ENCODE measurements at places on chromosomes 5 and 9.
A peak's percentile ranks its signal among the peaks of the same experiment; 100 is the strongest.

- no peak for DNase-seq
These were observed 347.5 kb downstream of the SLCO4C1 start for GRCh38 chr5:101948615-101949014.

DNA sequence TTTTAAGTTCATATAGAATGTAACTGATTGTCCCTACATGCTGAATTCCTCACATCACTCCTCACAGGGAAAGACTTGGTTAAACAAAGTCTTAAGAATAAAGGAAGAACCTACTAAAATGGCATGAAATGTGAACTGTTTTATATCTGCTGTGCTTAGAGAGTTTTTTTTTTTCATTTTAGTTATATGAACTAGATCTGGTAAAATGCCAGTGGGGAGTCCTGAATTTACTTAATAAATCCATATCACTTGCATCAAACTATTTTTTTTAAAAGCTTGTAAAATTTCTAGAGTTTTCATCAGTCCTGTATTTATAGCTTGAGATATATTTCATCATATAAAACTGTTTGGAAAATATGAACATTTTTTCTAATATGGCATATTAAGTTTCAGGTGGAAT lies 1528.6 kb downstream of the EFNA5 start:
- DNase-seq = no peak

- no peak for DNase-seq
These were observed 32.5 kb upstream of the TIFAB start for GRCh38 chr5:135484674-135485086.

GRCh38 chr5:144844086-144844485 lies 673.4 kb downstream of the KCTD16 start:
- DNase-seq = no peak

DNA sequence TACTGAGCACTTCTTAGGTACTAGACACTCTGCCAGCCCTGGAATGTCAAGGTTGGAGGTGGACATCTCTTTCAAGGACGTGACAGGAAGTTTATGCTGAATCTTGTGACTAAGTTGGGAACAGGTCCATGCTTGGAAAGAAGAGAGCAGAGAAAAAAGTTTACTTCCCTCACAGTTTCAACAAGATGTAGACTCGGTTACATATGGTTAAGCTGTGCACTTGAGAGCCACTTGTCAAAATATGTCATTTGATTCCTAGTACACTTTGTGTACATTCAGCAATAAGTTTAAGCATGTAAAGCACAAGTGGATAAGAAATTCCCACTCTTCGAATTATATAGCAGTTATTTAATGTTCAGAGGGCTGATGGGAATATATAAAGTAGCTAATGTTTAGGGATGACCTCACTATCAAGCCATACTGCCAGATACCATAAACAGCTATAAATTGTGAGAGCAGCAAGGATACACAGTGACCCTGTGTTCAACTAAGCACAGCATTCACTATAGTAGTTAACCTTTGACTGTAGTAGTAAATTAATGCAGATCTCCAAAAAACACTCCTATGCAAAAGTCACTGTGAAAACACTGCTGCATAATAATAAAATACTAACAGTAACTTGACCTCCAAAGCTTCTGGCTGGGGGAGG lies 1944.6 kb upstream of the WWC1 start:
- DNase-seq = no peak

DNA sequence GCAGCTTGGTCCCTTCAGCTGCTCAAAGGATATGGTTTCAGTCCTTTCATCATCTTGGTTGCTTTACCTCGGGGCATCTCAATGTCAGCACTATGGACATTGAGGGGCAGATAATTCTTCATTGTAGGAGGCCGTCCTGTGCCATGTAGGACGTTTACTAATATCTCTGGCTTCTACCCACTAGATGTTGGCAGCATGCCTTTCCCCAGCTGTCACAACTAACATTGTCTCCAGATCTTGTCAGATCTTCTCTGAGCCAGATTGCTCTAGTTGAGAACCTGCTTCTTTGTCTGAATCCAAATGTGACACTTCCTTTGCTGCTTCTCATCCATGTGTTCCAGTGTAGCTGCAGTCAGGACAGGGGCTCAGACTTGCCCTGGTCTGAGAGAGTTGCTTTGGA lies 10.3 kb downstream of the PTPA start:
- no peak for DNase-seq

DNA sequence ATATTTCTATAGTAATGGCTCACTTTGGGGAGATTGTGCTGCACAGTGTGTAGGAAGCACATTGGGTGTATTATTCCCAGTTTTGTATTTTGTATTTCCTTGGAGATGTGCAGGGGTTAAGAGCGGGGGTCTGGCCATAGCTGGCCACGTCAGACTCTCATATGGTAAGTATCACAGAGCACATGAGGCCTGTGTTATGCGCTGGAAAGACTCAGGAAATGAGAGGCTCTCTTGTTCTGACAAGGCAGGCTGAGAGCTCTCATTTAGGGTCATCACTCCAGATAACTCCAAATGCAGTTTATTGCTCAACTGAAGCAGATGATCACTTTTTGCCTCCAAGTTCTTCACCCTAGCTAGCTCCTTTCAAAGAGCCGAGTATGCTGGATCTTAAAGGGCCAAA lies 205.7 kb downstream of the NTRK2 start:
- DNase-seq = no peak

- no peak for DNase-seq
These were observed 37.8 kb downstream of the NEURL1B start for GRCh38 chr5:172678902-172679301.

GRCh38 chr9:124629600-124629999 lies 122.4 kb upstream of the NR5A1 start:
- no peak for DNase-seq

- no peak for DNase-seq
These were observed 68.7 kb downstream of the LNPEP start for GRCh38 chr5:97004423-97005060.

DNA sequence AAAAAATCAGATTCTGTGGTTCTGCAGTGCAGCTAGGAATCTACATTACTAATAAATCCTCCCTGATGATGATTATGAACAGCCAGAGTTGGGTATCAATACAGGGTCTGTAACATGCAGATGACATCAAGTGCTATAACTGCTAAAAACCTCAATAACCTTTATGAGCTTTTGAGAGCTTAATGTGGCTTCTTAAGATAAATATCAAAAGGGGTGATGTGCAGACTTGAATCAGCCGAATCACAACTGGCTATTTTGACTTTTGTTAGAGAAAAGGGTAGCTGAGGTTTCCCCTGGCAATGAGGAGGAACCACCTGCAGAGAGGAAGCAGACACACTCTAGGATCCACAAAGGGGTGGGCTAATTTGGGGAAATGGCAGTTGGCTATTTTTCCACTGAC lies 30.2 kb downstream of the CAPSL start:
- no peak for DNase-seq

GRCh38 chr5:174187001-174187400 lies 141.5 kb downstream of the NSG2 start:
- no peak for DNase-seq

DNA sequence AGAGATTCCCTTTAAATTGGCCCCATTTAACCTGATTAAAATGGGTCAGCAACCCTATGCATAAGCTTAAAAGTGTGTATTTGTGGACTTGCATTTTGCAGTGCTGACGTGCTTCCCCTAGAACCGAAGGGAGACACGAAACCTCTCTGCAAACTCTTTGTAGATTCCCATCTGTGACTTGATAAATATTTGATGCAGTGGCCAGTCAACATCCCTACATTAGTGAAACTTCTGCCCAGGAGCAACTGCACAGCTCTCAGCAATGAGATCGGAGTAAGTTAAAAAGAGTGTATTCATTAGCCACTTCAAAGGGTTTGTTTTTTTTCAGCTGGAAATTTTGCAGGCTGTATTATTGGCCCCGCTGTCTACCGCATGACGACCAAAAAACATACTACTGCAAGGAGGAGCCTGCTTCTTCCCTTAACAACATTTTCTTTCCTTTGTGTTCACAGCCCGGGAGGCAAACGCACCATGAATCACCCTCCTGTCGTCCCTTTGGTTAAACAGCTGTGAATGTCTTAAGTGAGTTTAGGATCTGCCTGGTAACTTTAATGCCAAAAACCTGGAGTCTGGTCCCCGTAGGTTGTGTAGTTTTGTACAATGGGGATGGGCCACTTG lies 38.0 kb upstream of the TCERG1 start:
- DNase-seq = no peak

DNA sequence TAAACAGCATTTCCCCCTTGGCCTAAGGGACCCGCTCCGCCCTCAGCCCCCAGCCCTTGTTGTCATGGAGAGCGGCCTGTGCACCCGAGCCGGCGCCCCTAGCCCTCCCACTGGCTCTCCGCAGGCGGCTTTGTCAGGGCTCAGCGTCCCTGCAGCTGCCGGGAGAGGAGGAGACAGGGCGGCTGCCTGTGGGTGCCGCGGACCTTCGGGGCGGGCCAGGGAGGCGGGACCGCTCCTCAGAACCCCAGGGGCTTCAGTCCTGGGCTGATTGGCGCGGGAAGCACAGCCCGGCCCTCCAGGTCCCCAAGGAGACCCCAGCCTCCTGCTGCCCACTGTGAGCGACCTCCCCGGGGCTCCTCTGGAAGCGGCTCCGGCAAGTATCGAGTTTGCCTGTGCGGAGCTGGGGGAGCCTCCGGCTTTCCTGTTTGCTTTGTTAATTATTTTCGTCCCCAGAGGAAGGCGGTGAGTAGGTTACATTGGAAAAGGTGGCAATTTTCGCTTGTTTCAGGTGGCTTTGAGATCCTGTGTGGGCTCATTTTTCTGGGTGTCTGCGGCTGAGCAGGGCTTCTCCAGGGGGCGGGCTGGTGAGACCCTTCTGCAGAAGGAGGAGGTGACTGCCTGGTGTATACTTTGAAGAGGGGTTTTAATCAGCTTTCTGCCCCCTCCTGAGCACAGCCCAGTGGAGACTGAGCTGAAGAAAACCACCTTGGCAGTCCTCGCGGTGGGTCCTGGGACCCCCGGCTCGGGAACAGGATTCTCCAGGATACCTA lies at the start of gene FGD3:
Gene FGD3 (plus strand): TSS at position 256 of the 770 bp plus-strand sequence. CDS start 28,734 bp downstream, outside the sequence.
- peak; percentile 65 for DNase-seq

DNA sequence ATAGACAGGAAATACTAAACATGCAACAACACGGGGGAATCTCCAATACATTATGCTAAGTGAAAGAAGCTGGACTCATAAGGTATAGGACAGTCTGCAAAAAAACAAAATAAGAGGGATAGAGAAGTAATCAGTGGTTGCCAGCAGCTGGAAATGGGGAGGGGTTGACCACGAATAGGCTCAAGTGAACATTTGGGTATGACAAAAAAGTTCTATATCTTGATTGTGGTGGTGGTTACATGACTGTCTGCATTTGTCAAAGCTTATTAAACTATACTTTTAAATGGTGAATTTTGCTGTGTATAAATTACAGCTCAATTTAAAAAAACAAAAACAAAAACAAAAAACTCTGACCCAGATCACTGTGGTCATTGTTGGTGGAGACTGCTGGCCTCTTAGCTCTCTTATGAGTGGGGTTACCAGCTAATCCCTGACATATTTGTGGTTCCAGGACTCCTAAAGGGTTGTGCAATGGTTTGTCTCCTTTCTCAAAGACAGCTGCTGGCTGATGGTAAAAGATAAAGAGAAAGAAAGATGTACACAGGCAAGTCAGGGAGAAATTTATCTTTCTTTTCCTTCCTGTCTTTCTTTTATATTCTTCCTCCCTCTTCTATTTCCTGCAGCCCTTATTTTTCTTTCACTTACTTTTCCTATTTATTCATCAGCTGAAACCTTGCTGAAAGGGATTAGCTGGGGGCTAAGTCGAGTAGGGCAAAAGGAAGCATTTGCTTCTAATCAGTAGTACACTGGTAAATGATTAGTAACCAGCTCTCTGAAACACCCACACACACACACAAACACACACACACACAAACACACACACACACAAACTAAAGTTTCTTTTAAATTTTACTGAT lies 42.6 kb upstream of the APC start:
- no peak for DNase-seq

DNA sequence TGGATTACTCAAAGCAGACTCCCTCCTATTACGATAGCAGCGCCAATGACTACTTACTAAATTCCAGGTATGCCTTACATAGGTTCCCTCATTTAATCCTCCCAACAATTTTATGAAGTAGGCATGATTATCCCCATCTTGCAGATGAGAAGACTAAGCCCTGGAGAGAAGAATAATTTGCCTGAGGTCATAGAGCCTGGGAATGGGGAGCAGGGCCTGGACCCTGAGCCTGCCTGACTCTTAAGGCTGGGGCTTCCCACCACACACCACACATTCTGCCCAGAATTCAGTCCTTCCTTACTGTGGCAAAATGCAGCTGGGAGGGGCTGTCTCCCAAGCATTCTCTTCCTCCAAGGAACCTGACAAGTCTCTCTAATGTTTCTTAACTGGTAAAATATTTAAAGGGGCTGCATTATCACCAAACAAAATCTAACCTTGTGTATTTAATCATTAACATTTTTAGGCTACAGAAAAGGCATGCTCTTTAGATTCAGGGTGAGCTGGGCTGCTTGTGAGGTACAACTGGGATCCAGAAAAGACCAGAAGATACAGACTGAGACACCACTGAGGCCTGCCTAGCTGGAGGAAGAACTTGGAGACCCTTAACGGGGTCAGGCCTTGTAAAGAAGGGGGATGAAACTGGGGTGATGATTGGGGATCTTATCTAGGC lies 26.1 kb downstream of the LHFPL2 start:
- no peak for DNase-seq

- DNase-seq = no peak
These were observed 69.6 kb downstream of the FBXL17 start for GRCh38 chr5:108312258-108312657.

- DNase-seq = no peak
These were observed 5.8 kb upstream of the PPARGC1B start for GRCh38 chr5:149724130-149724840.

- no peak for DNase-seq
These were observed 16.3 kb downstream of the KLF9 start for GRCh38 chr9:70398145-70398556.

- DNase-seq = no peak
These were observed 766.4 kb downstream of the PRELID2 start for GRCh38 chr5:145068721-145069120.

GRCh38 chr5:80834710-80835109 lies 125.5 kb upstream of the RASGRF2 start:
- DNase-seq = no peak

GRCh38 chr9:131812116-131812790 lies 72.4 kb upstream of the RAPGEF1 start:
- DNase-seq = no peak

- DNase-seq = no peak
These were observed 23.9 kb downstream of the GTF3C4 start for GRCh38 chr9:132694144-132694543.

DNA sequence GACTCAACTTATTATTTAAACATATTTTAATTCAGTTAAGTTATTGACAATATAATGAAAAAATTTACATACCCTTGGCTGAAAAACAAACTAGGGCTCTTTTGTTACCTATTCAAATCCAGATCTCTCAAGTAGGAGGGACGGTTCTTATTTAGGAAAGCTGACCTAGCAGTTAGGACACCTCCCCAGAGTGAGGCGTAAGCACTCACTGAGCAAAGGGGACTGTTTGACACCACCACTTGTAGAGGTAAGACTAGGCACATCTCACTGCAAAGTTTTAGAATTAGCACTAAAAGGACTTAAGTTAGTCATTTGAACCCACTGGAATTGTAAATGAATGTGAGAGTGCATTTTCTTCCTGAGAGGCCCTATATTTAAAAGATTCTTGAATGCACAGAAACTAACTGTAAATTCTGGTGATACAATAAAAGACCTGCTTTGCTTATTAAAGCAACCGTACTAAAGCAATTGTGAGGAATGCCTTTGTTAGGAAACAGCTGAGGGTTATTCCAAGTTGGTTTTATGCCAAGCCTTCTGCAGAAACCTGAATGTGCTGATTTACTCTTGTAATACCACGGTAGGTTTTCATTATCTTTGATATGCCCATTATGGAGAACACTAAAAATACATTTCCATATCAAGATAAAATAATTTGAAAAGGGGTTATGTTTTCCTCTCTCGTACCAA lies 16.2 kb downstream of the HACD4 start:
- no peak for DNase-seq
